ENCODE measurements at places on chromosomes 2 and 18.

DNA sequence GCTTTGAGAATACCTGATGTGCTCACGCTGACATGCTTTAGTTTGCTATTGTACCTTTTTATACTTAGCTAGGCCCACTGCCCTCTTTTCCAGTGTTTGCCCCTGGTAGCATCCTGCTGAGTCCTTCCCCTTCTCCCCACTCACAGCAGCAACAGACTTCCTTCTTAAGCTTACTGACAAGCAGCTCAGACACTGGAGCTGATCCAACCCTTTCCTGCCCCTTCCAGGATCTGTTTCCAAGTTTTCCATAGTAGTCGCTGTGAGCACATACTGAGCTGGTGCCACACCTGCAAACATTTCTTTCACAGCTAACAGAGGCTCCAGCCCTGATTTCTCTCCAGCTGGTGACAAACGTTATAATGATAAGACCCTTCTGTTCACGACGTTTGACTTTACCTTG lies 991.4 kb upstream of the CELF4 start:
- no peak for DNase-seq

DNA sequence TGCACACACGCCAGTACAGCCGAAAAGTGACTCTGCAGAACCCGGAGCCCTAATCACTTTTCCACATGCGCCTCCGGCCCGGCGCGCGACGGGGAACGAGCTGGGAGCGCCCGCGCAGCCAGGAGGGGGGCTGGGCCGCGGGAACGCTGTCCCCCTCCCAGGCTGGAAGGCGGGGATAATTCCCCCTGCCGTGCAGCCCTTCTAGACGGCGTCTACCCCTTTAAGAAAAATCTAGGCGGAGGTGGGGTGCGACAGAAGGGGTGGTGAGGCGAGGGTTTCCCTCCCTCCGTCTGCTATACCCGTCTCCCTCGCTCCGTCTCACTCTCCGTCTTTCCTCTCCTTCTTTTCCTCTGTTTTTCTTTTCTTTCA lies 2.4 kb downstream of the CYP26B1 start:
- no peak for DNase-seq

DNA sequence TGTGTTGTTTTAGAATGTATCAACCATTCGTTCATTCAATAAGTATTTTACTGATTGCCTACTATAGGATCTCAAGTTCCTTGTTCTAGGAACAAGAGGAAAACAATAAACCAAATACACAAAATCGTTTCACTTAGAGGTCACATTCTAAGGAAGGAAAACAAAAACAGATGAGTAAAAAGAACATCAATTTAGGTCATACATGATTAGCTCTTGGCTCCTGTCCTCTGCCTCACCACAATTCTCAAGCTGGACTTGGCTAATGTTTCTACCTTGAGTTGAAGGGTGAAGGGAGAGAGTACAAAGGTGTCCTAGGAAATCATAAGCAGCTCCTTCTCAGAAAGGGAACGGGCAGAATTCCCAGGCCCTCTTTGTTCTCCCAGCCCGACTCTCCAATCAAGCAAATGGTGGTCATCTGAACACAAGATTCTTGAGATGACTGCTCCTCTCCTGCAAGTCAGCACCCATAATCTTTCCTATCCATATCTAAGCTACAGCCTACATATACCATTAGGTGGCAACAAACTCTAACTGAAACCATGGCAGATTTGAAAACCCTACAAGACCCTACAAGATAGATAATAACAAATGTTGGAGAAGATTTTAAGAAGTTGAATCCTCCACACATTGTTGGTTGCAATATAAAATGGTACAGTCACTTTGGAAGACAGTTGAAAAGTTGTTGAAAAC lies 76.0 kb downstream of the CBLN2 start:
- no peak for DNase-seq

DNA sequence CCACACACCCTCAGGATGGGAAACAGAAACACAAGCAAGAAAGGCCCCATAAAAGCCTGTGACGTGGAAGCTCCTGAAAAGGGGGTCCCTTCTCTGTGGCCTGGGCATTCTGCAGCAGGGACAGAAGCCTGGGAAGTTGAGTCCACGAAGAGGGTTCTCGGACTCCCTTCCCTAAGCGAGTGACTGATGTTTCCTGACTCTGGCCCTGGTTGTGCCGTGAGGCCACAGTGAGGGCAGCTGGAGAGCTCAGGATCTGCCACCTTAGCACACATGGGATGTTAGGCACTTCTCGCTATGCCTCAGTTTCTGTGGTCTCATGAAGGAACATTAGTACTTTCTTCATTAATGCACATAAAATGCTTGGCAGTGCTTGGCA lies 87.2 kb upstream of the ZFP36L2 start:
- no peak for DNase-seq

- DNase-seq, result peak; percentile 11
These were observed 52.7 kb downstream of the ATP9B start for GRCh38 chr18:79121746-79122474.

DNA sequence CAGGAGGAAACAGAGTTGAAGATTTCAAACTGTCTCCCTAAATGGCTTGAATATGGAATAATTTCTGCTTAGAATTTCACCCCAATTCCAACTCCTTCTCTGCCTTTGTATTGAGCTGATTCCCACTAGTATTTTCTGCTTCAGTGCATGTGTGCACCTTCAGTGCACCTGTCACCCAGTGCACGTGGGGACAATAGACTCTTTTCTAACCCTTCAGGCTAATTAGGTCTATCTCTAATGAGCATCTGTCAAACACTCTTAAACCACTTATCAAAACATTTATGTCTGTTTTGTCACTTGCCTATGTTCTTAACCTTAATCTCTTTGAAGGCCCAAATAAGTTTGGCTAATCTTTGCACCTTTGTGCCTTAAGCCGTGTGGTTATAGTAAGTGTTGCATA lies 232.0 kb upstream of the NETO1 start:
- DNase-seq, result no peak

DNA sequence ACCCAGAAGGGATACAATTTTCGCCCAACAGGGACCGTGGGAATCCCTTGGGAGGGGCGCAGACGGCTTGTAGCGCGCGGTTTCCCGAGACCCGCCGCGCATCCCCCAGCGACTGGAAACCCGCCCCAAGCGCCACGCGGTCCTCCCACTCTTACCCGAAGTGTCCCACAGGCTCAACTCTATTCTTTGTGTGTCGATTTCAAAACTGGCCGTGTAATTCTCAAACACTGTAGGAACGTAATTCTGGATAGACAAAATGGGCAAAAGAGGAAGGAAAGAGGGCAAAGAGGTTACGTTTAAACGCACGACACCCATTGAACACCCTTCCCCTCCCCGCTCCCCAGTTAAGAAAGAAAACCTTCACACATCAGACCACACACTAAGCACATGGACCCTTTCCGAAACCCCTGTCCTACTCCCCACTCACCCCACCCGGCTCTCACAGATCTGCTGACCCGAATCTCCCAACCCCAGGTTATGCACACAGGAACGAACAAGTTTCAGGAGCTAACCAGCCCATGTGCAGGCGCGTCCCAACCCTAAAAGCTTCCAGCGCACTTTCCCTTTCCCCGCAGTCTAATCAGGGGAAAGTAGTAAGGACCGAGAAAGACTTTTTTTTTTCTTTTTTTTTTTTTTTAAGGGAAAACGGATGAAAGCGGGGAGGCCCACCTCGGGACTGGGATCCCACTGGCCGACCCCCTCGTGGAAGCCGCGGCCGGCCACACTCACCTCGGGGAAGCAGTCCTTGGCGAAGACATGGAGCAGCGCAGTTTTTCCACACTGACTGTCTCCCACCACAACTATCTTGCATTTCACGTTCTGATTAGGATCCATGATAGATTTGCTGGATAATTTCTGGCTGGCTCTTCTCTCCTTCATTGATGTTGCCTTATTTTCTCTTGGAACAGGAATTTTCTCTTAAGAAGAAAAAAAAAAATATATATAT lies 655 bp downstream of the RND3 start:
- peak; percentile 55 for DNase-seq

DNA sequence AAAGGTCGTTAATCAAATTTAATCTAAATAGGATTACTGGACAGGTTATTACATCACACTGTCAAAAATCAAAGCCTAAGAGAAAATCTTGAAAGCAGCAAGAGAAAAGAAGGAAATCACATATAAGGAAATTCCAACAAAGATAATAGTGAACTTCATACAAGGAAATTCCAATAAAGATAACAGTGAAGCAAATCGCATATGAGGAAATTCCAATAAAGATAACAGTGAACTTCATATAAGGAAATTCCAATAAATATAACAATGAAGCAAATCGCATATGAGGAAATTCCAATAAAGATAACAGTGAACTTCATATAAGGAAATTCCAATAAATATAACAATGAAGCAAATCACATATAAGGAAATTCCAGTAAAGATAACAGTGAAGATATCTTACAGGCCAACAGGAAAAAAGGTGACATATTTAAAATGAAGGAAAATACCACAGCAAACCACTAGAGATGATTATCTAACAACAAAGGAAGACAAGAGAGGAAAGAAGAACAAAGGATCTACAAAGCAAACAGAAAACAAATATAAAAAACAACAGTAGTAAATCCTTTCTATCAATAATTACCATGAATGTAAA lies 787.7 kb downstream of the CCDC85A start:
- DNase-seq, result no peak

All from fibroblast of skin of back (primary cell).